ENCODE measurements at places on chromosomes 13 and 19. TPM values are rescaled to one million over a fixed set of nuclear protein-coding genes. Genes with fewer than 3 reads are reported as not detected.

The AMER2 gene
- total RNA-seq = not detected

The IGFL1 gene
- total RNA-seq = not detected

GRCh38 chr13:44449999-44450821 lies 76.6 kb downstream of the SERP2 start:
- no peaks in the 10 kb centered on the region for H3K4me1 ChIP-seq
- H3K4me3 ChIP-seq = no peak overlapping the region
- no peak overlapping the region for H3K27ac ChIP-seq

- peaks cover 7% of the 10 kb centered on the region for H3K36me3 ChIP-seq
- H3K4me3 ChIP-seq = no peak overlapping the region
- H3K27me3 ChIP-seq = no peaks in the 10 kb centered on the region
- DNase-seq = no peak
- H3K4me1 ChIP-seq = no peaks in the 10 kb centered on the region
- H3K27ac ChIP-seq = no peak overlapping the region
These were observed 17.8 kb upstream of the ZNF726 start for GRCh38 chr19:23896912-23897311.

- H3K4me3 ChIP-seq = no peak overlapping the region
- H3K36me3 ChIP-seq = no peaks in the 10 kb centered on the region
- no peak for DNase-seq
- H3K27me3 ChIP-seq = peaks cover 11% of the 10 kb centered on the region
These were observed 242.4 kb upstream of the TMTC4 start for GRCh38 chr13:100917011-100917410.
